GM20000 (cell line): ENCODE measurements at places on chromosomes 2 and 18.

DNA sequence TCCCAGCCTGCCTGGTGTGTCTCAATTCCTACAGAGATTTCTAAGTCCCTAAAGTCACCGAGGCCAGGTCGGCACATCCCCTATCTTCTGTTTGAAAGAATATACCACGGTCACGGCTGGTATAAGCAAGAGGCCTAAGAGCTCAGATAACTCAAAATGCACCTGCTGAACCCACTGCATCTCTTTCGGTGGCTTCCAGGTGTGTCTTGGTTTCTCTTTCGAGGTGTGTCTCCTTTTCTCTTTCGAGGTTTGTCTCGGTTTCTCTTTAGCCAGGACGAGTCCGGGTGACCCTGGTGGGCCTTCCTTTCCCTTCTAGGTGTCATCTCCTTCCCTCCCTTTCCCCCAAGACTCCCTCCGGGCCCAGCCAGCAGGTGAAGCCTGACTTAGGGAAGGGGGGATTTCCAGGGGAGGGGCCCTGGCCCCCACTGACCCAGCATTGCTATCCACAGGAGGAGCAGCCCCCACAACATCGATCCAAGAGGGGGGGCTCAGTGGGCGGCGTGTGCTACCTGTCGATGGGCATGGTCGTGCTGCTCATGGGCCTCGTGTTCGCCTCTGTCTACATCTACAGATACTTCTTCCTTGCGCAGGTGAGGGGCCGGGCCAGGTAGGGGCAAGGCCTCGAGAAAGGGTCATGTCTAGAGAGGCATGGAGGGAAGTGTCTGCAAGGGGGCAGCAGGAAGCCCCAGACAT lies 8.4 kb downstream of the ITM2C start:
- DNase-seq: peak; percentile 83

- no peak for DNase-seq
Measured at GRCh38 chr2:201628545-201628944, 14.8 kb downstream of the TMEM237 start.

DNA sequence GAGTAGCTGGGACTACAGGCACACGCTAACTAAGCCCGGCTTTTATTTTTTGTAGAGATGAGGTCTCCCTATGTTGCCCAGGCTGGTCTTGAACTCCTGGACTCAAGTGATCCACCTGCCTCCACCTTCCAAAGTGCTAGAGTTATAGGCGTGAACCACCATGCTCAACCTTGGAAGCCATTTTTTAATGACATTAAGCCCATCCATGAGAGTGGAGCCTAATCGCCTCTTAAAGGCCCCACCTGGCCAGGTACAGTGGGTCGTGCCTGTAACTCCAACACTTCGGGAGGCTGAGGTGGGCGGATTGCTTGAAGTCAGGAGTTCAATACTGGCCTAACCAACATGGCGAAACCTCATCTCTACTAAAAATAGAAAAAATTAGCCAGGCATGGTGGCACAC lies 41.6 kb upstream of the TFCP2L1 start:
- no peak for DNase-seq

GRCh38 chr18:65415098-65415497 lies 335.7 kb upstream of the CDH7 start:
- DNase-seq: no peak

DNA sequence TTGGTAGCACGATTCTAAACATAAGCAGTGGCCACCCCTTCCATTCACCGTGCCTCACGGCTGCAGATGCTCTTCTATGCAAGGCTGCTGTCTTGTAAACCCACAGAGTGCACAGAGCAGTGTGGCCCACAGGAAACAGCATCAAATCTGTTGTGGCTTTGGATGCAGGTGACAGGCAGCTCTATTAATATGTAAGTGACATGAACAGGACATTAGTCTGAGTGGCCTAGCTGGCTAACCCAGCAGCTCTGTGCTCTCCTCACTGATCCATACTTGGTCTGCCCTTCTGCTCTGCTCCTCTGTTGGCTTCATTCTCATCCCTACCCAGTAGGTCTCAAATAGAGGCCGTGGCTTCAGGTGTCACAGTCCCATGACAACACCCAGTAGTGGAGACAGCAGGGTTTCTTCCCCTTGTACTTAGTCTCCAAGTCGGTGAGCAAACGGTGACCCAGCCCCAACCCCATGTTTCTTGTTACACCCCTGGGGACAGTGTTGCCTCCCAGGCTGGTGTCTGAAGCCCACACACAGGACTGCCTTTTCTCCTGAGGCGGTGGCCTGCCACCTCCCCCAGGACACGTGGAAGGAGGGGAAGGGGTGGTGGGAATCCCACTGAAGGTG lies 5.8 kb downstream of the SH3RF3 start:
- DNase-seq: no peak

DNA sequence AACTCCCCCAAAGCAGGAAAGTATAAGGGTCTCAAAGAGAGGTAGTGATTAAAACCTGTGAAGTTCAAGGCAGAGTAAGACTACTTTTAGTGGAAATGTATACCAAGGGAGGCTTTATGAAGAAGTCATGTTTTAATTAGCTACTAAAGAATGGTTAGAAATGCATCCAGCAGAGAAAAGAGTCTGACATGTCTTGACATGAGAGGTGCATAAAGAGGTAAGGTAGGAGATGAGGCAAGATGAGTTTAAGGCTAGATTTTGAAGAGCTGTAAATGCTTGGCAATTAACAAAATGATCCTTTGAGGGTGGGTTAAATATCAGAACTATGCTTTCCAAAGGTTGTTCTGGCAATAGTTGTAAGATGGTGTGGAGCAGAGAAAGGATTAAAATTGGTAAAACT lies 88.7 kb upstream of the WDSUB1 start:
- no peak for DNase-seq

- DNase-seq: no peak
Measured at GRCh38 chr18:11290786-11291185, 141.4 kb upstream of the PIEZO2 start.

DNA sequence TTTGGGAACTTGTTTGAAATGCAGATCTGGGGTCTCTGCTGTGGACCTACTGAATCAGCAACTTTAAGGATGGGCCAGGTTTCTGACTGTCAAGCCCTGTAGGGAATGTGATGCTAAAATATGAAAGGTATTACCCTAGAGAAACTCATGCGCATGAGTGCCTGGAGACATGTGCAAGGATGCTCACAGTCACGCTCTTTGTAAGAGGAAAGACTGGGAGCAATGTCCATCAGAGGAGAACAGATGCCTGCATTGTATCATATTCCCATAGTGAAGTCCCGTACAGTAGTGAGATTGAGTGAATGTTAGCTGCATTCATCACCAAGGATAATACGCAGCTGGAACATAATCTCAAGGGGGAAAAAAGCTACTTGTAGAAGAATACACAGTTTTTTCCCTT lies 14.1 kb downstream of the ZNF407 start:
- DNase-seq: no peak

DNA sequence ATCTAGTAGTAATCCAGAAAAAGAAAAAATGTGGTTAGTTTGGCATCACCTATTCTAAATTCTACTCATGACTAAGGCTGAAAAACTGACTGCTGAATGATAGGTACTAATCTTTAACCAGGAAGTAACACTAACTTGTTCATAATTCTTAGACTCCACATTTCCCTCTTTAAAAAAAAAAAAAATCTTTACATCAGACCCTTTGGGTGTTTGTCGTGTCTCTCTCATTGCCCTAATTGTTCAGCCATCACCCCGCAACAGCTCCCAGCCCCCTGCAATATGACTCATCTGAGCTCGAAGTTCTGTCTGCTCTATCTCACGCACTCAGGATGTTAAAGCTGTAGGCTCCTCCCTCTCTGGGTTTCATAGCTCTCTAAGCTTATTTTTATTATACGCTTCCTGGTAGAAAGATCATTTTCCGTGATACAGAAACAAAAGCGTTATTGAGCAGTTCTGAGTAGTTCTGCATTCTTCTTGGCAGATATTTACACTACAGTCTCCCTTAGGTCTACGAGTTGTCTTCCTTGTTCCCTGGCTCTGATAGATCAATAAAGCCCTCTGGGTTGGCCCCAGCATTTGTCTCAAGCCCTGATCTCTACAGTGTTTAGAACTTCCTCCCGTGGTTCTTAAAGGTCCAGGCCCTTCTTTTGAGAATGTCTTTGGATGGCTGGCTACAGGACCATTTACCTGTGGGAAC lies 95.6 kb downstream of the TNFRSF11A start:
- peak; percentile 74 for DNase-seq

- no peak for DNase-seq
Measured at GRCh38 chr2:96940980-96941775, 45.2 kb downstream of the FAM178B start.

DNA sequence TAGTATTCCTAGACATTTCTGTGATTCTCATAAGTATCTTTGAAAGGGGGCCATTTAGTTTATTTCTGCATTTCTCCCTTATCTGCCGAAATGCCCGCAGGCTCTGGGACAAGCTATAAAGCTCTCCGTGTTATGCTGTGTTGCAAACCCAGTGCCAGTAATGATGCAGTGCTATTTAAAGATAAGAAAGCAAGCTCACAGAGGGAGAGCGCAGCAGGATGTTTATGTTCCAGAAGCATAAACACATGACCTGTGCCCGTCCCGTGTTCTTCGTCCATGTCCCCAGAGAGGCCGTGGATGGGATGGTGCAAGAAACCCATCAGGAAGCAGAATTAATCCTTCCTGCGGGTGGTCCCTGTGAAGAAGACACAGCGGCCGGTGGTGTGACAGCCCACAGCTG lies 99.4 kb downstream of the NEDD4L start:
- no peak for DNase-seq

- DNase-seq: no peak
Measured at GRCh38 chr2:128458505-128458904, 139.8 kb upstream of the HS6ST1 start.

- DNase-seq: no peak
Measured at GRCh38 chr2:3447789-3448317, 68.4 kb downstream of the TRAPPC12 start.

- DNase-seq: no peak
Measured at GRCh38 chr2:216735086-216735485, 39.7 kb upstream of the IGFBP5 start.

GRCh38 chr2:151857650-151858049 lies 29.4 kb upstream of the ARL5A start:
- DNase-seq: no peak

DNA sequence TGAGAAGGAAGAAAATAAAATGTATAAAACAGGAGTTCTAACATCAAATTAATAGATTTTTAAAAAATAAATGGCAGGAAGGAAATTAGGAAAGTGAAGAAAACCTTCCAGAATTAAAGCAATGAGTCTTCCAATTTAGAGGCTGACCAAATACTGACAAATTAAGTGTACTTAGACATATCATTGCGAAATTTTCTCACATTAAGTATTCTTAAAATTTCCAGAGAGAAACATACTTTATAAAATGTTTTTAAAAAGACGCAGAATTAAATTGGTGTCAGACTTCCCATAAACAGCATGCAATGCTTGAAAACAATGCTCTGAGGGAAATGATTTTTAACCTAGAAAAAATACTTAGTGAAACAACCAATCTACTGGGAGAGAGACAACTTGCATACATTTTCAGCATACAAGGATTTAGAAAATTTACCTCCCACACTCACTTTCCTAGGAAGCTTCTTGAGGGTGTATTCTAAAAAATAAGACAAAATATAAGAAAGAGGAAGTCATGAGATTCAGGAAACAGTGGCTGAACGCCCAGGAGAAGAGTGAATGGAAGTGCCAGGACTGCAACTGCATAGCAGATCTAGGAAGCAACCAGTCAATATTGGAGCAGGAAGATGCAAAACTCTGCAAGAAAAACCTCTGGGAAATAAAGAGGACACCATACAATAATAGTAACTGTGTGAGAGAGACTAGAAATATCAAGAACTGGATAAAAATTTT lies 339.9 kb downstream of the ADCYAP1 start:
- DNase-seq: no peak

DNA sequence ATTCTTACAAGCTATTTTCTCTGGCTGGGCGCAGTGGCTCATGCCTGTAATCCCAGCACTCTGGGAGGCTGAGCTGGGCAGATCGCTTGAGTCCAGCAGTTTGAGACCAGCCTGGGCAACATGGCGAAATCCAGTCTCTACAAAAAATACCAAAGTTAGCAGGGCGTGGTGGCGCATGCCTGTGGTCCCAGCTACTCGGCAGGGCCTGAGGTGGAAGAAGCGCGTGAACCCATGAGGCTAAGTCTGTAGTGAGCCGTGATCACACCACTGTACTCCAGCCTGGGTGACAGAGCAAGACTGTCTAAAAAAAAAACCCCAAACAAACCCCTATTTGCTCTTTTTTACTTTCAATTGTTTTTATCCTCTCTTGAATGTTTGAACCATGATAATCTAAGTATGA lies 37.0 kb downstream of the PPP4R1 start:
- no peak for DNase-seq

DNA sequence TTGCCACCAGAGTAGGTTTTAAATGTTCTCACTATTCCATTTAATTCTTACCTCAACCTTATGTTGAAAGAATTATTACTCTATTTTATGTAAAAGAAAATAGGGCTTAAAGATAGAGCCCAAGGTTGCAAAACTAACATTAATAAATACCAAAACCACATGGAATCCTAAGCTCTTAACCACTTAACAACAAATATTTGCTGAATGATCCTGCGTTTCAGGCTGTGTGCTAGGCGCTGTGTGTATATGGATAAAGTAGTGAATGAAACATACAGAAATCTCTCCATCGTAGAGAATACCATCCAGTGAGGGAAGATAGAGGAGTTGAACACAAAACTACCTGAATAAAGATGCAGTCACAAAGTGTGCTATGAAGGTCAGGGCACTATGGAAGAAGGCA lies 485.1 kb downstream of the THSD7B start:
- no peak for DNase-seq

DNA sequence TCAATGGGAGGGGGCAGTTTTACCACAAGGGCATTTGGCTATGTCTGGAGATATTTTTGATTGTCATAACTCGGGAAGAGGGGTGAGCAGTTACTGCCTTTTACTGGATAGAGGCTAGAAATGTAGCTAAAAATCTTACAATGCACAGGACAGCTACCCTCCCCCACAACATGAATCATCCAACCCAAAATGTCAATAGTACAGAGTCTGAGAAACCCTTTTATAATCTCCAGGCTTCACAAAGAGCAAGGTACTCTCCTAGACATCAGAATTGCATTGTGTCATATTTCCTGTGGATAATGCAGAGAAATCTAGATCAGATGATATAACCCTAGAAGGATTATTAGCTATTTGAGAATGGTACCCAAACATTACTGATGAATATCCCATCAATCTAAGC lies 277.1 kb upstream of the NRP2 start:
- no peak for DNase-seq
